ENCODE measurements at places on chromosomes 3 and 15. TPM values are rescaled to one million over a fixed set of nuclear protein-coding genes. Genes with fewer than 3 reads are reported as not detected.

CD86 gene
- polyA plus RNA-seq = 1.3 TPM

SEMA7A gene
- polyA plus RNA-seq = 5.0 TPM

ZNF609 gene
- polyA plus RNA-seq = 37.2 TPM

DUOXA2 gene
- not detected for polyA plus RNA-seq

DNAH12 gene
- polyA plus RNA-seq = 3.0 TPM

GRCh38 chr3:144809380-144809779 is 837.8 kb downstream of the DIPK2A start:
- DNase-seq = no peak

DNA sequence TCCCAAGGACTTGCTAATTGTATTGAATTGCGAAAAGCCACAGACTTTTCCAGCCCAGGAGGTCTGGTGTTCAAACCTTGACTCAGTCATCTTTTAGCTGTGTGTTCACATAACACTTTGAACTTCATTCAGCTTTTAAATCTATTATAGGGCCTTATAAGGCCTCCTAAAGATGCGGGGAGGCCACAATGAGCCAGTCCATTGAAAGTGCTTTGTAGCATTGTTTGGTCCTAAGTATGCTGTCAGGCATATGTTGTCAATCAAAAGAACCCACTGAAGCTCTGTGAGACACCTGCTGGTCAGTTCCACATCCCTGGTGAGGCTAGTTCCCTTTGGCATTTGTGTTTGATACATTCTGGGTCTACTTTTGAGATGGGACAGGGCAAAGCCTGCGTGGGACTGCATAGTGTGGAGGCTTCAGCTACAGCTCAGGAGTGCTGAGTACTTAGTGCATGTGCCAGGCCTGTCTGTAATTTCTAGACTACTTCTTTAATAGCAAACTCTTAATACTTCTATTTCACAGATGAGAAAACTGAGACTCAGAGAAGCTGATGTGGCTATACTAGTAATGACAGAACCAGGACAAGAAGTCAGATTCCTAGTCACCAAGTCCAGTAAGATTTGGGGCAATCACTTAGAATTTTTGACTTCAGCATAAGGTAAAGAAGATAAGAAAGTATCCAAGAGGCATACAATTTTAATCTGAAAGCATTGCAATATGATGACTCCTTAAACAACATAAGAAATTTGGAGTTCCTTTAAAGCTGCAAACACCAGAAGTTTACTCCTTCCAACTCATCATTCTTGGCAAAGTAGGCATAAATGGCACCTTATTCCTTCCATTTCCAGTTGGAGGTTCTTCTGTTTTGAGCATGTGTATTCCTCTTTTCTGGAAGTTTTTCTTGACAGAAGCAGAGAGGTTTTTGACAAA is 213.0 kb downstream of the PDCD6IP start:
- DNase-seq = no peak

DNA sequence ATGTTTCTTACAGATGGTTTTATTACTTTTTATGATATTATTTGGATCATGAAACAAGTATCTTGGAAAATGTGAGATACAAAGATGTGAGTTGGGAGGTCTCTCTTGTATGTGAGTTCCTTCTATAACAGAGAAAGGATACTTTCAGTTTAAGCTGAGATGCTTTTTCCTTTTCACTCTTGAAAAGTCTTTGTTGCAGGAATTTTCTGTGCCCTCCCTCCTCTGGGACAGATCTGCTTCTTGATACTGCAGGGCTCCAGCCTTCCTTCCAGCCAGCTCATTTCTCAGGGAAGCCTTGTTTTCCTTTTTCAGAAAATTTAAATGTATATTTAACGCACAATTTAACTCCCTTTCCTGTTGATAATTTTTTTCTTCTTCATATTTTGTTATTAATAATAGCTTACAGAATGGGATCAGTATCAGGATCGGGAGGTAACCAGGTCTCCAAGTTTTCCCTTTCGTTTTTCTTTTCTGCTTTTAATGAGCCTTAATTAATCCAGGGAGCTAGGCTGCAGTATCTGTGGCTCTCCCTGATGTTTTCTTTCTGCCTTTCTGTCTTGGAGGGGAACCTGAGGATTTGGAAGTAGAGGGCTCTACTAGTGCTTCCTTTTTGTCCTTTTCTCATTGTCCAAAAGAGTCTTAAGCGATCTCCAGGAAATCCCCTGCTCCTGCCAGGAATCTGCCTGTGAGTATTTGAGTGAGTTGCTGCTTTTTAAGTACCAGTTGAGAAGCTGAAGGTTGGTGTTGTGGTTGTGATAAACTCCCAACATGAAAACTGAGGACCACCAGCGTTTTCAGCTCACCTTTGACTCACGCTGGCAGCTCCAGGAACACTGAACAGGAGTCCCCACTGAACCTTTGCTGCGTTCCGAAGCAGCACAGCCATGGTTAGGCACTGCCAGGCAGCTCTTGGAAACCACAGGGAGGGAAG is 105.7 kb downstream of the IGF1R start:
- DNase-seq = no peak

GRCh38 chr3:46406788-46407611 is at the start of the genes CCR5AS and CCRL2:
TSS of gene CCR5AS (minus strand) at chr3:46407066.
TSS of gene CCRL2 (plus strand) at chr3:46407259. CDS start at chr3:46408080, 821 bp downstream.
- DNase-seq = no peak

DNA sequence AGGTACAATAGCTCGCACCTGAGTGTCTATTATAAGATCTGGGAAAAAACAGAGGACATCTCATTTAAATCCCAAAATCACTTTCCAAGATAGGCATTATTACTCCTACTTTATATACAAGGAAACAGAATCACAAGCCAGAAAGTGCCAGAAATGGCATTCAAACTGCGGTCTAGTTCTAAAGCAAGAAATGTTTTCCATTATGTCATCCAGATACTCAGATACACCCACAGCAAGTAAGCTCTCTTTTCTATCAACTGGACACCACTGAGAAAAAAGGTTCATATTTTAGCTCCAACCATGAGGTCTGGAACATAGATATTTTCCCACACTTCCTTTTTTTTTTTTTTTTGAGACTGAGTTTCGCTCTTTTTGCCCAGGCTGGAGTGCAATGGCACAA is 8.1 kb downstream of the SLC33A1 start:
- no peak for DNase-seq

DNA sequence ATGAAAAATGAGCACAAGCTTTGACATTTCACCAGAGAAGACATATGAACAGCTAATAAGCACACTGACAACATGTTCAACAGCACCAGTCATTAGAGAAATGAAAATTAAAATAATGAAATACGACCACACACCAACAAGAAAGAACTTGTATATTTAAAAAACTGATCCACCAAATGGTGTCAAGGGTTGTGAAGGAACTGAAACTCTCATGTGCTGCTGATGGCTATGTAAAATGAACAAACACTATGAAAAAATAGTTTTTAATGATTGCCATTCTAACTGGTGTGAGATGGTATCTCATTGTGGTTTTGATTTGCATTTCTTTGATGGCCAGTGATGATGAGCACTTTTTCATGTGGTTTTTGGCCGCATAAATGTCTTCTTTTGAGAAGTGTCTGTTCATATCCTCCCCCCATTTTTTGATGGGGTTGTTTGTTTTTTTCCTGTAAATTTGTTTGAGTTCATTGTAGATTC is 193.8 kb downstream of the SCAPER start:
- no peak for DNase-seq

DNA sequence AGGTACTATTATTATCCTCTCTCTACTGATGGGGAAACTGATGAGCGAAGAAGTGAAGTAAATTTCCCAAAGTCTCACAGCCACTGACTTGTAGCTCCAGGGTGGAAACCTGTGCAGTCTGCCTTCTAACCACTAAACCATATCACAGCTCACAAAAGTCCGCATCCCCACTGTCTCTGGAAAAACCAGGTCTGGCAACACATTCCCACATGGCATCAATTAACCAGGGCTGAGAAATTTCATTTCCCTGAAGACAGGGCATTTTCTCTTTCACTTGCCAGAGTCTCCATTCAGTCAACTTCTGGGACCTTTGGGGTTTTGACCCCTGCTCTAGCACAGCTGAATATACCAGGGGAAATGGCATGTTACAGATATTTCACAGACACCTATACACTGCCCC is 26.5 kb downstream of the FBXO40 start:
- no peak for DNase-seq

GRCh38 chr3:190301591-190301990 is 20.7 kb downstream of the CLDN1 start:
- no peak for DNase-seq

DNA sequence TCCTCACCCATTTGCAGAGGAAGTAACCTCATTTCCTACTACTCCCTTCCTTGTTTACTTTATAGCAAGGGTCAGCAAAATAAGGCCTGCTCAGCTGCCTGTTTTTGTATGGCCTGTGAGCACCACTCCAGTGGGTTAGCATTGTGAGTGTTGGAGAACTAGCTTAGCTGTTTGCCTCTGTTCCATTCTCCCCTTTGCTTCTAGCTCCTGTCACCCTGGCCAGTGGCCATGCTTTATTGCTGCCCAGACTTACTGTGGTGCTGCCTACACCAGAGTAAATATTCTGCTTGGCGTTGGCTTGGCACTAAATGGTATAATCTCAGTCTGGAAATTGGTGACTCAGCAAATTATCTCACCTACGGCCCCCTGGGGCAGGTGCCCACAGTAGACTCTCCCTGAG is 8.8 kb downstream of the PDCD6IP start:
- no peak for DNase-seq

DNA sequence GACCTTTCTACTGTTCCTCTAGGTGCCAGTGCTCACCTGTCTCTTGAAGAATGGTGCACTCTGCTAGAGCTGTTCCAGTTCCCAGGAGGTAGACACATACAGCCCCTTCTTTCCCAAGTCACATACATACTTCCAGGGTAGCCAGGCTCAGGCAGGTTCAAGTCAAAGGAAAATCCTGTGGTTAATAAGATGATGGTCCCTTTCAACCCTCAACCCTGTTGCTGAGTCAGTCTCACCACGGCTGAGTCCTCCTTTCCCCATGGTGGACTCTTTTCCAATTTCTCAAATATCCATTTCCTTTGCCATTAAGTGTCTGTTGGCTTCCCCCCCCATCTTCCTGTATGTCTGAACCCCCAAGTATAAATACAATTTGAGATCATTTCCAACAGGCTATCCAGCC is 56.1 kb upstream of the ACAN start:
- no peak for DNase-seq

DNA sequence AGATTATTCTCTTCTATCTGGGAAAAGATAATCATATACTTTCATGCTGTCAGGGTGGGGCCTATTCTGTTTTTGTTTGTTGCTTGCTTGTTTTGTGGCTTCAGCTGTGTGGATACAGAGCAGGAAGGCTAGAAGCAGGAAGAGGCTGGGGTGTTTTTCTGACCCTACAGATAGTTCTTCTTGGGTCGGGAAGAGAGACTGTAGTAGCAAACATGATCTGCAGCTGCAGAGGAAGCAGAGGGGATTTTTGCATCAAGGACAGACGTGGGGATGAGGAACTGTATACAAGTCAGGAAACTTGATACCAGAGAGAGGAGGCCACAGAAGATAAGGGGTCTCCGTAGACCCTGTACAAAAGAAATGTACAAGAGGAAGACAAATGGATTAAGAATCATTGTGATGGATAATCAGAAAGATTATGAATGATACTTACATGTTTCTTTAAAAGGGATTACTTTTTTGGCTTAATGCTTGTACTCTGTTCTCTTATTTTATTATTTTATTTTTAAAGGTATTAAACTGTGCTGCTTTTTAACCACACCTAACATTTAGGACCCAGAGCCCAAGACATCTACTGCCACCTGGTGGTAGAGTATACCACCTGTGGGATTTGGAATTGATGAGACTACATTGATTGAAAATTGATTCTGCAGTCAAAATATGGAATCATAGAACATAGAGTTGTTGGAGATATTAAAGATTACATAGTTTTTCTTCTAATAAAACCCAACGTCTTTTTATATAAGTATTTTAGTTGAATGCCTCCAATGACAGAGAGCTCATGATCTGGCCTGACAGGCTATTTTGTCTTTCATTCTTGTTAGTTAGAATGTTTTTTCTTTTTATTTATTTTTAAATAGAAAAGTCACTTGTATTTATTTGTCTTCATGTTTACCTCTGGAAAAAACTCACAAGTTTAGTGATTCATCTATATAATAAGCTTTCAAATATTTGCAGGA is 87.3 kb upstream of the ROPN1 start:
- DNase-seq = peak; percentile 39

DNA sequence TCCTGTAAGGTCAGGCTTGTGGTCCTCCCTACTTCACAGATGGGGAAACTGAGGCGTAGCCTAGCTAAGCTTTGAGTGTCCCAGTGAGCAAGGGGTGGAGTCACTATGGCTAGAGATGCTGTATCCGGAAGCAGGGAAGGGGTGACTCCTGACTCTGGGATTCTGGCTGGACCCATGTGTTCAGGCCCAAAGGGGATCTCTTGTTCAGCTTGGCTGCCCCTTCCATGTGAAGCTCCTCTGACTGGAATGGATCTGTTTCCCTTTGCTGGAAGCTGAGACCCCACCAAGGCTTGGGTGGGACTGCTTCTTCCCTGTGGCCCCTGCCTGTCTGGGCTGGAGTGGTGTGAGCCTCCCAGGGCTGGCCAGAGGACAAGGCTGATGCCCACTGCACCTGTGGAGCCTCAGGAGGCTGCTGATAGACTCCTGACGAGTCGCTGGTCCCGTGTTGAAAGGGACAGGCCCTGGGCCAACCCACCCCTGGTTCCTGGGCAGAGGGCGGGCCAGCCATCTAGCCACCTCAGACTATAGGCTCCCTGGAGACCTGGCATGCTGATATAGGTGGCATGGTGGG is 1.0 kb downstream of the MAPKAPK3 start:
- no peak for DNase-seq

DNA sequence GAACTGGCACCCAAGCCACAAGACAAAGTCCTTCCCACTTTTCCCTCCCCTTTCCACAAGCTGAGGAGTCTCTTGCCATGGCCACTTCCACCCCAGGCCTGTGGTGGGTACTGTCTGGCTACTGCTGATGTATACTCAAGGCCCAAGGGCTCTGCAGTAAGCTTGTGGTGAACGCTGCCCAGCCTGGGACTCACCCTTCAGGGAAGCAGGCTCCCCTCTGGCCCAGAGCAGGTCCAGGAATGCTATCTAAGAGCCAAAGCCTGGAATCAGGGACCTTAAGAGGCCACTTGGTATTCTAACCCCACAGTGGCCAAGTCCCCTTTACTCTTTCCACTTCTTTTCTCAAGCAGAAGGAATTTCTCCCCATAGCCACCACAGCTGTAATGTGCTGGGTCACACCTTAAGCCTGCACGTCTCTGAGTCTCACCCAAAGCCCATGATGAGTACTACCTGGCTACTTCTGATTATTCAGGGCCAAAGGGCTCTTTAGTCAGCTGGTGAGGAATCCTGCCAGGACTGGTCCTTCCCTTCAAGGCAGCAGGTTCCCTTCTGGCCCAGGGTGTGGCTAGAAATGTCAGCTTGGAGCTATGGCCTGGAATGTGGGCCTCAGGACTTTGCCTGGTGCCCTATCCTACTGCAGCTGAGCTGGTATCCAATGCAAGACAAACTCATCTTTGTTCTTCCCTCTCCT is 4.0 kb downstream of the PATL2 start:
- DNase-seq = no peak

- DNase-seq = no peak
Measured at GRCh38 chr3:81393251-81393650, 368.2 kb downstream of the GBE1 start.

- no peak for DNase-seq
Measured at GRCh38 chr3:157816296-157816695, 289.9 kb downstream of the SHOX2 start.

DNA sequence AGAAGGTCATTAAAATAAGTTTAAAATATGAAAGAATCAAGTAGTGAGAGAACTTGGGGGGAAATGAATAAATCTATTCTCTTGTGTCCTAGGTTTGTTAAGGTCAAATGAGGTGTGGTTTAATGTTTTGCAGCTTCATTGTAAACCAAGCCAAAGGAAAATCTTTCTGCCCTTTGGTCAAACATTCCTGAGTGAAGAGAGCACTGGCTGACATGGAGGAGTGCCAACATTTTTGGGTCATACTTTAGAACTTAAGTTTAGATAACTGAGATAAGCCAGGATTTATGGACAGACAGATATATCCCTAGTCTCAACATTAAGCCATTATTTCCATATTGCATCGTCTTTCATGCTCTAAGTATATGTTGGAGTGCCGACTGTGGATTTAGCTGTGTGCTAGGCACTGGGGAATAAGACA is 66.4 kb downstream of the PTPRG start:
- DNase-seq = no peak

All from left kidney (tissue), 8 donors.